ENCODE measurements at places on chromosomes 5 and 9.

DNA sequence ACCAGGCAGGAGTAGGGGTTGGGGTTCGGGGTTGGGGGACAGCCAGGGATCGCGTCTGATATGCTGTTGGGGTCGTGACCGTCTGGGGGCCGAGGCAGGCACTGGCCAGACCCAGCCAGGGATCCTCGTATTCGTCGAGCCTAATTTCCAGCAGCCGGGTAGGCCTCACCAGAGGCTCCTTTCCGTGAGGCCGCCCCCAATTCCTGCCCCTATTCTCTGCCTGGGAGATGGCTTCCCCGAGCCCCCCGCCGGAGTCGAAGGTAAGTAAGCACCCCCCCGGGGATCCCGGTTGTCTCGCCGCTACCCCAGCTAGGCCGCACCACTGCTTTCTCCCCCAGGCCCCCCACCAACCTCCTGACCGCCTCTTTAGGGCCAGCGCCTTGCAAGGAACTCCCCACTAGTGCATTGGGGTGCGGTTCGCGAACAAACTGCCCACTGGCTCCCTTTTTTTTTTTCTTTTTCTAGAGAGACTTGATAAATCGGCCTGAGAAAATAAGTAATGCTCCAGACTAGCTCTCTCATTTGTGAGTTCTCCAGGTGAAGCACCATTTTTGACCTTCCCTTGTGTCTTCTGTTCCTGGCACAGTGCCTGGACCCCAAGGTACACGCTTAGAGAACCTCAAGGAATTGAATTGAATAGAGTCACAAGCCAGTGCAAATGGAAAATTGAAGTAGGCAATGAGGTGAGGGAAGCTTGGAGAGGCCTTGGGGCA, 435 bp downstream of the ZNF189 start:
- peak; percentile 42 for DNase-seq

- no peak for DNase-seq
Measured at GRCh38 chr5:96049398-96050272, 88.0 kb upstream of the ELL2 start.

DNA sequence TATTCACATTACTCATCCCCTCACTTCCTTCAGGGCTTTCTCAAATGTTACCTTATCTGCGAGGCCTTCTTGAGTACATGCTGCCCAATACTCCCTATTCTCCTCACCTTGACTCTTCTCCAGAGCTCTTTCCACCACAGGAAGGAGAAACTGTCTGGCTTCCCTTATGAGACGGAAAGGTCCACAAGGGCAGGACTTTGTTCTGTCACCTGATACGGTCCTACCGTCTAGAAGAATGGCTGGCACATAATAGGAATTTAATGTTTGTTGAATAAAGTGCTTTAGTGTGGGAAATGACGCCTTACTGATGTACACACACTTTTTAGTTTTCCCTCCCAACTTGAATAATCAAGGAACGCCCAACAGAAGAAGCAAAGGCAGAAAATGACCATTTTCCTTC, 52.5 kb downstream of the PFDN1 start:
- DNase-seq: no peak

DNA sequence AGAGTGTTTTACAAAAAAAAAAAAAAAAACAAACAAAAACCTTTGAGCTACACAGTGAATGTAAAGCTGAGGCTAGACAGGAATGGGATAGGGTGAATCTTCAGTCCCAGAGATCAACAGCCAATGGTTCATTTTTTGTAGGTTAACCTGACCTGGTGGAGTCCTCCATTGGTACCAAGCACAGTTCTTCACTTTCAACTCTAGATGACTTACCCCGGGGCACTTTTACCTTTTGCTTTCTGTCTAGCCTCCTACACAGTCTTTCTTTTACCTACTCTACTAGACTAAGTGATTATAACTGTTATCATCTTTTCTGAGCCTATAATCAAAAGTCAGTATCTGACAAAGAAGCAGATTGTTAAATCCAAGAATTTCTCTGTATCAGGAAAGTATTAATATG, 50.9 kb downstream of the ANXA2R start:
- DNase-seq: no peak

GRCh38 chr5:1174122-1174936, 27.1 kb upstream of the SLC6A19 start:
- DNase-seq: peak; percentile 55

DNA sequence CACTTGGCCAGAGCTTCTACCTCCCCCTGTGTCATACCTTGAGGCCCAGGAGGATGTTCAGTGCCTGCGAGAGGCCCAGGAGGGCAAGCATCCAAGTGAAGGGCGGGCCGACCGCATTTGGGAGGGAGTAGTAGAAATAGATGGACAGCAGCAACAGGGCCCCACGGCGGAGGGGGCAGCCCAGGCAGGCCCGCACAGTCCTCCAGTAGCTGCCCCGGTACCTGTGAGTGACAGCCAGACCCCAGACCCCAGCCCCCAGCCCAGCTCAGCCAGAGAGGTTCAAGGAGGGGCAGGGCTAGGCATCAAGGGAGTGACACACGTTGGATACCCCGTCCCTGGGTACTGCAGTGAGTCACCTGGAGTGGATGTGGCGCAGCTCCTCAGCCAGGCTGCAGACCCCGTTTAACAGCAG, 1.4 kb downstream of the STING1 start:
- DNase-seq: no peak

DNA sequence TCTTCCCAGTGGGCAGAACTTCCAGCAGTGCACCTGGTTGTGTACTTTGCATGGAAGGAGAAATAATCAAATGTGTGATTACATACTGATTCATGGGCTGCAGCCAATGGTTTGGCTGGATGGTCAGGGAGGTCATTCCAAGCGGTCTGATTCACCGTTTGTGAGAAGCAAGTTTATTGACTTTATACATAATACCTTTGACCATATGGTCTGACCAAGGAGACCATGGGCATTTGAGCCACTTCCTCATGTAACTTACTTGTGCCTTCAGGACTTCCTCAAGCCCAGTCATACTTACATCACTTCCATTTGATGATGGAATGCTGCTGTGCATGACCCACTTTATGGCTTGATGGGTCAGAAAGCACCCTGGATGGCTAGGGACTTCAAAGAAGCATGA, 41.1 kb downstream of the DAP start:
- no peak for DNase-seq

DNA sequence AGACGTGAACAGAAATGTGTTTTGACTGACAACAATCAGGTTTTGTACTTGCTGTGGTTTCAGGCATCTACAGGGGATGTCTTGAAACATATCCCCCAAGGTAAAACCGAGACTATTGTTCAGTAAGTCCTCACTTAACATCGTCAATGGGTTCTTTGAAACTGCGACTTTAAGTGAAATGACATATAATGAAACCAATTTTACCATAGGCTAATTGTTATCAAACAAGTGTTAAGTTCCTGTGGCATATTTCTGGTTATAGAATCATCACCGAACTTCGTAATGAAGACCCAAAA, 16.4 kb upstream of the OMD start:
- DNase-seq: no peak

GRCh38 chr9:36127652-36128244, 8.8 kb upstream of the GLIPR2 start:
- no peak for DNase-seq

DNA sequence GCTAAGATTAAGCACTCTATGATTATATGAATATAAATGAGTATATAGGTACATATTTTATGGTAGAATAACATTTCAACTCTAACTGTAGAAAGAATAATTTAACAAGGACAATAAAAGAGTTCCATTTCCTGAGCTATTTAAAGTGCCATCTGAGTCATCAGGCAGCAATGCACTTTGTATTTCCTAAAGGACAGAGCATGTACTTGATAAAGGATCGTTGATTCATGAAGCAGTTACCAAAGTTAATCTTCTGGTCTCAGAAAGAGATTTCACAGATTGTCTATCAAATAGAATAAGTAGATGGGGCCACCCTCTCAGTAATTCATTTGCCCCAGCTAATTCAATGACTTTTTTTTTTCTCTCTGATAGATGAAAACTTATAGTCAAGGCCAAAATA, 747.8 kb downstream of the CDH18 start:
- no peak for DNase-seq

DNA sequence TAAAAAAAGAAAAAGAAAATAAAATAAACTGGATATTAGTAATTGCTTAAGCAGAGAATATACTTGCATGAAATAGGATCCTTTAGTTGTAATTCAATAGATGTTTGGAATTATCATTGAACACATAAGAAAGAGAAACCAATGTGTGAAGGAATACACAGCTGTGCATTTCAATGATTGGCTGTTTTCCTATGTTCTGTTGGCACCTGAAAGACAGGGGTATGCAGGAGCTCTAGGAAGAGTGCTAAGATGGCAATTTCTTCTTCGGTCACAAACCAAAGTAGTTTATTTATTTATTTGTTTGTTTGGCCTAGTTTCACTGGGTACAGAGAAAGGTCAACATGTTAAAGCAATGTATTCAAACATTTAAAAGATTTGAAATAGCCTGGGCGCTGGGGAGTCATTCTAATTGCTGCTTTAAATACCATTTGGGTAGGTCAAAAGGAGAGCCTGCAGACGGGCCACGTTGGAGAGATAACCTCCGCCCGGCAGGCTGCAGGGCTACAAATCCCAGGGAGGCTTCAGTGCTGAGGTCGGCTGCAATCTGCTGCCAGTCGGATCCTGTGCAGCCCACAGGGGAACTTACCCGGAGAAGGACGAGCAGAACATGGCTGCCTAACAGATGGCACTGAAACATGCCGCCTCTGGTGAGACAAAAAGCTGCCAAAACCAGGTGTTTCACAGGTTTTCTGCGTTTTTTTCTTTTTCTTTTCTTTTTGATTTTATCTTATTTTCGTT, 154.2 kb upstream of the TYRP1 start:
- DNase-seq: no peak

- no peak for DNase-seq
Measured at GRCh38 chr5:178192244-178192643, 5.1 kb upstream of the GMCL2 start.

Data from hematopoietic multipotent progenitor cell treated with erythropoietin and hydrocortisone succinate and interleukin-3 and kit ligand, for 17 days (in vitro differentiated cells).